AG09319 (cell line): ENCODE measurements at places on chromosomes 6 and 20.

DNA sequence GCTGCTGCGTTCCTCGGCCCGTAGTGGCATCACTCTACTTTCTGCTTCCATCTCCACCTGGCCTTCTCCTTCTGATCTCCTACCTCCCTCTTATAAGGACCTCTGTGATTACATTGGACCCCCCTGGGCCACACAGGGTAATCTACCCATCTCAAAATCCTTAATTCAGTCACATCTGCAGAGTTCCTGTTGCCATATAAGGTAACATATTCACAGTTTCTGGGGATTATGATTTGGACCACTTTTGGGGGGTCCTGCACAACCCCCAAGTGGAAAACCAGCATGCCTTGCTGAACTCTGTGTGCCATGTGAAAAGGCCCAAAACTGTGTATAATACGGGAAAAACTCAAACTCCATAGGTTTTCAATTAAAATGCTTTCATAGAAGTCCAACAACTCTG lies 51.1 kb downstream of the LY86 start:
- no peak for DNase-seq

DNA sequence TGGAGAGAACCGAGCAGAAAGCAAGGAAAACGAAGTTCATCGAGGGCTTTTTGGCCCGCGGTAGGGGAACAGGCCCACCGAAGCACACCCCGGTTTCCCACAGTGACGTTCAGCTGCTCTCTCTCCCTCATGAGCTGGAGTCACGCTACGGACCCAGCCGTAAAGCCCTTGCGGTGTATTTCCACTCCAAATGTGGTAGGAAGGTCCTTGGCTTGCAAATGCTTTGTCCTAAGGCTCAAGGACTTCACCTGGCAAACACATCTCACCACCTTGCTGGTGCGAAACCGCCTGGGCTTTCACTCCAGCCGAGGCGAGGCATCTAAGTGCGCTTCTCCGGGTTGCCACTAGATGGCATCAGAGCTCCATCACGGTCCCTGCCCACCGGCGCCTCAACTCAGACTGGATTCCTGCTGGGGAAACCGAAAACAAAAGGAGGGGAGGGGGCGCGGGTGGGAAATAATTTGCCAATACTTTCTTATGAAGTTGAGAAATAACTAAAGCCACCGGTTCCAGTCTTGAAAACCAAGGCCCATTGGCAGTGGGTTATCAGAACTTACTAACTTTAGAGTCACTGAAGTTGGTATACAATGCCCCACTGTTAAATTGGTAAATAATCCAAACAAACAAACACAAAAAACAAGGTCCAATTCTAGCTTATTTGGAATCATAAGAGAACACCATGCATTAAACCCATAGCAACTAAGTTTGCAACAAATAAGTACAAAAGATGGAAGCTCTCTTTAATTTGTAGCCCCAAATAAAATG lies 13.4 kb upstream of the FOXC1 start:
- no peak for DNase-seq

GRCh38 chr6:5726976-5727718 lies 279.6 kb downstream of the NRN1 start:
- DNase-seq = no peak

DNA sequence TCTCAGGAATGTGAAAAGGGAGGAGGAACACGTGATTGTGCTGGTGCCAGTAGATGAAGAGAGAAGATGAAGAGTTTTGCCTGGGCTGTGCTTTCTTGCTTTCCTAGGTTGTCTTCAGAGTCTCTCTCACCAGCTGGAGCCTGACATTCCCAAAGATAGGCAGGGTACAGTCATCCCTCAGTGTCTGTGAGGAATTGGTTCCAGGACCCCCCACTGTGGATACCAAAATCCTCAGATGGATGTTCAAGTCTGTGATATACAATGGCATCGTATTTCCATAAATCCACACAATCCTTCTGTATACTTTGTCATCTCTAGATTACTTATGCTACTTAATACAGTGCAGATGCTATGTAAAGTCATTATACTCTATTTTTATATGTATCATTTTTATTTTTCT lies 113.5 kb downstream of the SAMD5 start:
- DNase-seq = no peak

DNA sequence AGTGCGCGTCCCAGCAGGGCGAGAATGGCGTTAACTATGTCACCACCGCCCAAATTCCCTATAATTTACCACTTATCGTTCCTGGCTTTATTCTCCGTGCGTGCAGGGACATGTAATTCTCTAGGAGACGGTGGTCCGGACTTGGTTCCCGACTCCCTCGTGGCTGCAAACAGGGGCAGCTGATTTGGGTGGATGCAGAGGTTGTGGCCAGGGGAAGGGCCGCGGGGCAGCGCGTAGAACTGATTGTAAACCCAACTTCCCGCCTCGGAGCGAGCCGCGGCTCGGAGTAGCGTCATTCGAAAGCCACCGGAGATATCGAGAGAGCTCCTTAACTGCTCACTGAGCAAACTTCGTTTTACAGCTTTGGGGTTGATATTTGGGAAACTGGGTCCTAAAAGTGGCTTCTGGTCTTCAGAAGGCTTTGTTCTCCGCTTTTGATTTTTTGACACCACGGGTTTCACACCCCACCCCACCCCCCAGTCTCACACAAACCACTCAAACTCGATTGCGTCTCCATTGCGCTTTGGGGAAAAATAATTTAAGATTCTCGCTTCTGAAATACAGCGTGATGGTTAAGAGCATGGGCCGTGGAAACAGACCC lies 17.5 kb upstream of the ZSCAN9 start:
- DNase-seq = no peak

- no peak for DNase-seq
Measured at GRCh38 chr6:125749865-125750691, 646 bp downstream of the HEY2 start.

GRCh38 chr6:166169549-166170421 lies 2.1 kb upstream of the TBXT start:
- DNase-seq = no peak

GRCh38 chr6:29005183-29005885 lies at the start of gene ZNF311:
Gene ZNF311 (minus strand): TSS chr6:29005315. CDS start chr6:29003954, 1,361 bp downstream.
- DNase-seq = no peak

GRCh38 chr20:11278461-11278860 lies 604.7 kb upstream of the JAG1 start:
- no peak for DNase-seq

DNA sequence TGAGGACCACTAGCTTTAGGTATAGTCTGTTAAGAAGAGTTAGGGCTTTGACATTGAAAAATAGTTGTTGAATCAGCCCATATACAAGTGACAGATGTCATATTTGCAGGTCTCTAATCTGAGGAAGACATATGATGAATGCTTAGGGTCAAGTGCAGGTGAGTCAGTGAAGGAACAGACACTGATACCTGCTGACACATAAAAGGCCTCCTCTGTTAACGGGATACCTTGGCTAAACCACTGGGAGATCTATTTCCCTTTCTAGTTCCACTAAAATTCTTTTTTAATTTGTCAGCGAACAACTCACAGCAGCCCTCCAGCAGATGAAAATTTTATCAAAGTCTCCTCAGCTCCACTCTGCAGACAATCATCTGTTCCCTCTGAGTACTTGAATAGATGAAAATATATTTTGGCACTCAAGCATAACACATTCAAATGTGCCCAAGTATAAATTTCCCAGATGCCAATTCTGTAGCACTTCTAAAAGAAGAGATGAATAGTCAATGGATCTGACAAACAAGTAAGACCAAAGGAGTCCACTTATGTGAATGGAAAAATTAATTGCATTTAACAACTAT lies 154.0 kb downstream of the KIF16B start:
- DNase-seq = no peak

DNA sequence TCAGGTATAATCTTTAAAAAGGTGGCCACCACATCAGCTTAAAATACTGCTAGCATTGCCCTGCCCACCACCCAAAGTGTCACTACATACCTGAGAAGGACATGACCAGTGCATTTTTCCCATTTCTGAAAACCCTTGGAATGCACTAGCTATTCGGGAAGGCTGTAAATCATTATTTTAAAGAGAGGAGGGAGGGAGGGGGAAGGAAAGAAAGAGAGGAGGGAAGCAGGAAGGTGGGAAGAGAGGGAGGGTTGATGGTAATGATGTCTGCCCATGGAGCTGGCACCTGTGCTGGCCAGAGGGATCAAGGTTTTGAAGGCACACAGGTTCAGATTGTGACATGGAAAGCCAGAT lies 32.4 kb downstream of the VAPB start:
- no peak for DNase-seq

GRCh38 chr6:157524735-157525134 lies 143.7 kb downstream of the ZDHHC14 start:
- DNase-seq = no peak

DNA sequence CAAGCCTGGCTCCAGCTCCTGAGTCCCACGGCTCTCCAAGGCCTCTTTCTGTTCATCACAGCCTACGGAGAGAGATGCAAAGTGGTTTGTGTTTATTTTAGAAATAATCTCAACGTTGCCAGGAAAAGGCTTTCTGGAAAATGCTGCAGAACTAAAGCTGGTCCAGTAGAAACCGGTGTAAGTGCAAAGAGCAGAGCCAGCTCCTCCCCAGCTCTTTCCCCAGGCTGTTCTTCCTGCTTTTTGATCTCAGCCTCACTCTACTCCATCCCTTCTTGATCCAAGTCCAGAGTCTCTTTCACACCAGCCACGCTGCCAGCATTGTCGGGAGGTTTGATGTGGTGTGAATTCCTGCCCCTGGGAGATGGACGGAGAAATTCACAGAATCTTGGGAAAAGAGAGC lies 69.8 kb downstream of the TMEM170B start:
- no peak for DNase-seq

DNA sequence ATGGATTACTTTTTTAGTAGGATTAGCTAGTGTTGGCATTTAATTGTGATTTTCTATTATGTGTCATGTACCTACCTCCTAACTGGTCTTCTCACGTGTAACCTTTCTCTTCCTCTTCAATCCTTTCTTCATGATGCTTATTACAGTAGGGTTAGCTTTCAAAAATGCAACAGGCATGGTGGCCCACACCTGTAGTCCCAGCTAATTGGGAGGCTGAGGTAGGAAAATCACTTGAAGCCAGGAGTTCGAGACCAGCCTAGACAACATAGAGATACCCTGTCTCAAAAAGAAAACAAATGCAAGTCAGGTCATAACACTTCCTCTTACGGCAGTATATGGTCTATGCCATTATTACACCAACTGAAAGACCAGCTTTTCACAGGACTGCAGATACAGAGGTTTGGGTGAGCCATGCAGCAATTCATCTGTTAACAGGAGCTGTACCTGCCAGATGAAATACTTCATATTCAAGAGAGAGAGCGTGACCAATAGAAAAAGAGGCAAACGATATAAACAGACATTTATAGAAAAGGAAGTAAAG lies 195.0 kb downstream of the TMEM242 start:
- DNase-seq = no peak

DNA sequence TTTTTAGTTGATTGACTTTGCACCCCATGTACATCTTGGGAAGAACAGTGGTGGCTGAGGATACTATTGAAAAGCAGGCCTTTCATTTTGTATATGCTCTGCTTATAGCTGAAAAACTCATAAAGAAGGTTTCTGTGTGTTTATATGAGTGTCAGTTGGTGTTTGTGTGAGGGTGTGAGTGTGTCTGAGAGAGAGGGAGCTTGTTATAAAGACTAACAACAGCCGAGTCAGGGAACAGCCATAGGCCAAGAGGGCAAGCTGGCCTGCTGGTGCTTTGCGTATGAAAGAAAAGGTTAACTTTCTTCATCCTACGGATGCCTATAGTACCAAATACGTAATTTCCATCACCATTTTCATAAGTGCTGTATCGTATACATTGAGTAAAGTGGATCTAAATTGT lies 88.3 kb downstream of the MTHFD1L start:
- no peak for DNase-seq

GRCh38 chr6:104381907-104382306 lies 477.8 kb downstream of the HACE1 start:
- DNase-seq = no peak

DNA sequence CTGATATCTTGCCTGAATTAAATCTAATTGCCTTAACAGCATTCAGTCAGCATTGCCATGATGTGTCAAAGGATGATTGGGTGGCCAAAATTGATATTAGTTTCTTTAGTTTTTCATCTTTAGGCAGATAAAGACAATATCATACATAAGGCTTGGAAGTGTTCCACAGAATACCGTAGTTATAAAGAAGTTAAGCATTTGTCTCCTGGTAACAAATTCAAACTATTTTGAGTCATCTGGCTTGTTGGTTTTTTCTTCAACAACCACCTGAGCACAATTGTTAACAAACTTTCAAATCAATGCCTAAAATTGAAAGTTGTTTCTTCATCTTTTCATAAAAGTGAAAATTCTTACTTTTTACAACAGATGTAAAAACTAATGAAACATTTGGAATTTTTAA lies 47.5 kb upstream of the ADGRF5 start:
- no peak for DNase-seq

GRCh38 chr6:30840935-30841643 lies 43.2 kb upstream of the DDR1 start:
- DNase-seq = no peak

- no peak for DNase-seq
Measured at GRCh38 chr6:170208651-170209353, 82.1 kb downstream of the DLL1 start.
